Stimulated activated CD4-positive, alpha-beta T cell treated with anti-CD3 and anti-CD28 coated beads, TNF-alpha, amount 100 ng/mL, for 4 hours (primary cell): ENCODE measurements at places on chromosomes 13 and 19.

GRCh38 chr13:31032528-31033113 is 100.2 kb downstream of the TEX26 start:
- no peak for DNase-seq

DNA sequence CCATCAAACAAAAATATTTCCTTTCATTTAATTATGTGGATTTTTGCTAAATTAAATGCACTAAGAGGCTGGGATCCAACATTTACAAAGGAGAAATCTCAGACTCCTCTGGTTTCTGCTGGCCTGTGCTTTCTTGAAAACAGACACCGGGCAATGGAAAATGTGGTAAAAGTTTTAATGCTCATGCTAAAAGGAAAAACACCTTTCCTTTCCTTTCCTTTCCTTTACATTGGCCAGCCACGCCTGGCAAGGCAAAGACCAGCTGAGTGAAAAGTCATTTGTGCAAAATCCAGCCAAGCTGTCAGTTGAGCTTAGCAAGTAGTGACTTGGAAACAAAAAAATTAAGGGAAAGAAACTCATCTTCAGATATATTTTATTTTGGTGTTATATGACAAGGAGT is 240.3 kb downstream of the LACC1 start:
- DNase-seq, result no peak

- DNase-seq, result no peak
Observed at GRCh38 chr13:110520431-110521295, 40.9 kb downstream of the RAB20 start.

DNA sequence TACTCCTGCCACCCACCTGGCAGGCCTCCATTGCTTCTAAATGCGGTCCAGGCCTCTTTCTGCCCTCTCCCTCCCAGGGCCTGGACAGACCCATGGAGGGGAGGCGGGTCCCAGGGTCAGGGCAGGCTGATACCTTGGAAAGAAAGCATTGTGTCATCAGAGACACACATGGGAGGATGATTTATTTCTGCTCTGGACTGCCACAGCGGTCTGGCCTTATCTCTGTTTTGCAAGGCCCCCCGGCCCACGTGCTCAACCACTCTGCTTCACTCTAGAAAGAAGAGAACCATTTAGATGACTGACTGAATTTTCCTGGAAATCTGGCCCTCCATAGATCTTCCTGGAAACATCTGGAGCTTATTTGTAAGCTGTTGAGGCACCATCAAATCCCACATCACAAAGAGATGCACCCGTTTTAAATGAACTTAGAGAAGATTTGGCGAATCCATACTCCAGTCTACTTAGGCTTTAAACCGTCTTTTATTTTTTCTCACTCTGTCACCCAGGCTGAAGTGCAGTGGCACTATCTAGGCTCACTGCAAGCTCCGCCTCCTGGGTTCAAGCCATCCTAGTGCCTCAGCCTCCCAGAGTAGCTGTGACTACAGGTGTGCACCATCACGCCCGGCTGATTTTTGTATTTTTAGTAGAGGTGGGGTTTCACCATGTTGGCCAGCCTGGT is 48.3 kb upstream of the URI1 start:
- no peak for DNase-seq

DNA sequence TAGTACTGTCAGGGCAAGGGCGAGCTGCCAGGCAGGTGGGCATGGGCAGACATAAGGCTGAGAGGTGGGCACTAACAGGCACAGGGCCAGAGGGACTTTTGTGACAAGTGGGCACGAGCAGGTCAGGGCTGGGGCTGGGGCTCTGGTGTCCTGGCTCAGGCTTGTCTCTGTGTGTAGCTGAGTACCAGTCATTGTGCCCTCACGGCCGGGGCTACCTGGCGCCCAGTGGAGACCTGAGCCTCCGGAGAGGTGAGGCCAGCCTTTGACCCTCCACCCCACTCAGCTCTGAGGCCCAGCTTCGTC is 21.6 kb downstream of the LTBP4 start:
- no peak for DNase-seq

GRCh38 chr19:11949201-11949600 is 15.6 kb upstream of the ZNF763 start:
- no peak for DNase-seq

DNA sequence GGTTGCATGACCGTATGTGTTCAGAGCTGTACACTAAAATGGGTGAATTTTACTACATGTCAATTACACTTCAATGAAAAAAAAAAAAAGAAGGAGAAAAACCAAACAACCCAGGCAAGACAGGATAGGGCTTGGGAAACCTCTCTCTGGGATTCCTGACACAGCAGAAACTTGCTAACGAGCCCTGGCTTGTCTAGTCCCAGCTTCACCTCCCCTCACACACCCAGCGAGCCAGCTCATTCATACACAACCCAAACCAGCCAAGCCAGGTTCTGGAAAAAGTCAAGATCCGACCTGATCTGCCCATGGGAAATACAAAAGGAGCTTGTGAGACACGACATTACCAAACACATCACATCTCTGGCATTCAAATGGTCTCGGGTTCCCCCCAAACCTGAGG is 3.7 kb upstream of the TECR start:
- DNase-seq, result no peak

DNA sequence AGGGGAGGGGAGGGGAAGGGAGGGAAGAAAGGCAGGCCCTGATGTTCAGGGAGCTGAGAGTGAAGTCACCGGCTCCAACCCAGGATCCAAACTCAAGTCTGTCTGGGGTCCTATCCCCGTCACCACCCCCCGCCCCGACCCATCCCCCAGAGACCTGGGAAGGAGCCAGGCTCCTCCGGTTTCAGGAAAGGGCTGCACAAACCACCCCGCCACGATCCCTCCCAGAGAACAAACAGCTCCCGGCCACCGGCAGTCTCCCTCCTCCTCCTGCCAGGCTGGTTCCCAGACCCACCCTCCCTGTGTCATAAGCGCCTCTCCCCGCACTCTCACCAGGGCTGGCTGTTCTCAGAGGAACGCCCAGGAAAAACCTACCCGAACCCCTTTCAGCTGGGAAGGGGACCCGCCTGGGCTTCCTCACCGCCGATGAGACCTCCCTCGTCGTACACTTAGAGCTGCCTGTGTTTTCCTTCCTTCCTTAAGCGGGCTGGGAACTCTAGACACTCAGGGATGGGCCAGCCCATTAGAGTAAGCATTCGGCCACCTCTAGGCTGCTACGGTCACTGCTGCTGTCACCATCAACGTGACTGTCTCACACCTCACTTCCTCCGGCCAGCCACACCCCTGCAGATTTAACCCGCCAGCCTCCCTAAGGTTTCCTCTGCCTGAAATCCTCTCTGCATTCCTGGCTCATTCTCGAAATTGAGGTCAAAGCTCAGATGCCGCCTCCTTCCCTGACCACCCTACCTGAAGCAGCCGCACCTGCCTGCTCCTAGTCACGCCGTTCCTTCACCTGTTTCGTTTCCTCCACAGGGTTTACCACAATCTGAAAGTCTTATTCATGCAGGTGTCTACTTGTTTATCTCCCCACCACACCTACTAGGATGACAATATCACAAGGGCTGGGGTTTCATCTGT is 6.3 kb upstream of the RDH13 start:
- DNase-seq, result no peak

GRCh38 chr13:74651121-74651520 is 516.9 kb upstream of the KLF12 start:
- no peak for DNase-seq

DNA sequence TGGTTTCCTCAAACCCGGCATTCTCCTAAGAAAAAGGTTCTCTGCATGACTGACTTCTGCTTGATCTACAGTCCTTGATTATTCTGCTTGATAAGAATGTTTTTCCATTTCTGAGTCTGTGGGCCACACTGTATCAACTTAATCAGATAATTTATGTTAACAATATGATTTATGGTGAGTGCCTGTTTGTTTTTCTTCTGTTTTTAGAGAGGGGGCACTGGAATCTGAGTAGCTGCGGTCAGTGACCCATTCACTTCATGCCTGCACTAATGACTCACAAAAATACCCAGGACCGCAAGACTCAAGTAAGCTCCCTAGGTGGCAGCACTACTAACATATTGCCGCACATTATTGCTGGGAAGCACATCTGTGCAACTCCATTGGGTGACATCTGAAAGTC is 542.3 kb upstream of the ATXN8OS start:
- no peak for DNase-seq
